Fibroblast of the conjunctiva (primary cell): ENCODE measurements at places on chromosomes 2 and 18.

DNA sequence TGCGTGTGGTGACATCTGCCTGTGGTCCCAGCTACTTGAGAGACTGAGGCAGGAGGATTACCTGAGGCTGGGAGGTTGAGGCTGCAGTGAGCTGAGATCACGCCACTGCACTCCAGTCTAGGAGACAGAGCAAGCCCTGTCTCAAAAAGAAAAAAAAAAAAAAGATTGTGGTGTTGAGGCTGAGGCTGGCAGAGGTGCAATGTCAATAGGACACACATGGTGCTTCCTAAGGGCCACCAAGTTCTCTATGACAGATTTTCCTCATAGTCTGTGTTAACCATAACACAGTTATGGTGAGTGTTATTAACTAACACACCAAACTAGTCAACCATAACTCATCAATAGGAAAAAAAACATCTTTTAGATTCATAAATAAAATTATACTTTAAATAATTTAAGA is 494.4 kb downstream of the TMX3 start:
- no peak for DNase-seq

DNA sequence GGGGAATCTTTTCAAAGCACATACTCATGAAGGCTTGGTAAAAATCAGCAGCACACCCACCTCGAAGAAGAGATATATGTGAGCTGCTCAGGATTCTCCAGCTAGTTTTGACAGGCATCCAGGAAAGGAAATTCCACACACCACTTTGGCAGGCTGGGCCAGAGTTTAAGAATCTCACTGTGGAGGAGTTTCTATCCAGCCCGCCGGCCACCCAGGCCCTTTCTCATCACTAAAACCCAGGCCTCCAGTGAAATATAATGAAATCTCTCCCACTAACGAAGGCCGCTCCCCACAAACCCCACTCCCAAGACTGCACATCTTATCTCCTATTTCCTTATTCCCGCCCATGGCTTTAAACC is 202.0 kb downstream of the GLI2 start:
- no peak for DNase-seq

- no peak for DNase-seq
Measured at GRCh38 chr2:16722126-16722525, 56.5 kb upstream of the CYRIA start.

GRCh38 chr18:48885266-48885923 is 65.4 kb downstream of the SMAD7 start:
- DNase-seq: no peak

DNA sequence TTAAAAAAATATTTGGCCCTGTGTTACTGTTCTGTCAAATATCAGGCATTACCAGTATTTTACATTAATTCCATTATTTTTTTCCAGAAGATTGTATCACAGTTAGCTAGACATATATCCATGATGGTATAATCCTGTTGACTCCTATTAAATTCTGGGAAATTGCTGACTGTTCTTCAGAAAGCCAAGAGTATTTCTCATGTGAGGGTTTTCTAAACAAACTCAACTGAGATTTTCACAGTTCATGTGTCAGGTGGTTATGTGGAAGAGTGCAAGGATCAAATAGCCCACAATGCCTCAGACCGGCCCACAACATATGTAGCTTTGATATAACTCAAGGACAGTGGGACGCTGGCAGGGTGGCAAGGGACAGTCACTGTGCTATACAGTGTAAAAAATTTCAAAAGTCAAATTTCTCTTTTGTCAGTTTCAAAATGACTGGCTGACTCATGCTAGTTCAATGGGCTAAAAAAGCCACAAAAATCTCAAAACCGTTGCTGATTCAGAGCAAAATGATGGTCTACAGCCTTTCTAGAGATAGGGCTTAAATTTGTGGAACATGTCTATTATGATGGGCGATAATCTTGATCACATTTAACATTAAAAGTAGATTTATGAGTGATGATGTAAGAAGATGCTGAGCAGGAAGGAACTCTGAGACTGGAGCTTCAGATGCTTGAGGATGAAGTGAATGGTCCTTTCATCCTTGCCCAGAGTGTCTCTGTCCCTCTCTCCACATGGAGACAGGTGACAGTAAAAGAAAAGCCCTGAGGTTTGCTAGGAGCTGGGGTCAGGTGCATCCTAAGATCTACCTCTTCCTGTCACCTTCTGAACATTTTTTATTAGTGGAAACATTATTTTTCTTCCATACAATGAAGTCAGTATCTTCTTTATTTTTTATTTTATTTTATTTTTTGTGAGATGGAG is 175.8 kb upstream of the PIEZO2 start:
- peak; percentile 46 for DNase-seq

DNA sequence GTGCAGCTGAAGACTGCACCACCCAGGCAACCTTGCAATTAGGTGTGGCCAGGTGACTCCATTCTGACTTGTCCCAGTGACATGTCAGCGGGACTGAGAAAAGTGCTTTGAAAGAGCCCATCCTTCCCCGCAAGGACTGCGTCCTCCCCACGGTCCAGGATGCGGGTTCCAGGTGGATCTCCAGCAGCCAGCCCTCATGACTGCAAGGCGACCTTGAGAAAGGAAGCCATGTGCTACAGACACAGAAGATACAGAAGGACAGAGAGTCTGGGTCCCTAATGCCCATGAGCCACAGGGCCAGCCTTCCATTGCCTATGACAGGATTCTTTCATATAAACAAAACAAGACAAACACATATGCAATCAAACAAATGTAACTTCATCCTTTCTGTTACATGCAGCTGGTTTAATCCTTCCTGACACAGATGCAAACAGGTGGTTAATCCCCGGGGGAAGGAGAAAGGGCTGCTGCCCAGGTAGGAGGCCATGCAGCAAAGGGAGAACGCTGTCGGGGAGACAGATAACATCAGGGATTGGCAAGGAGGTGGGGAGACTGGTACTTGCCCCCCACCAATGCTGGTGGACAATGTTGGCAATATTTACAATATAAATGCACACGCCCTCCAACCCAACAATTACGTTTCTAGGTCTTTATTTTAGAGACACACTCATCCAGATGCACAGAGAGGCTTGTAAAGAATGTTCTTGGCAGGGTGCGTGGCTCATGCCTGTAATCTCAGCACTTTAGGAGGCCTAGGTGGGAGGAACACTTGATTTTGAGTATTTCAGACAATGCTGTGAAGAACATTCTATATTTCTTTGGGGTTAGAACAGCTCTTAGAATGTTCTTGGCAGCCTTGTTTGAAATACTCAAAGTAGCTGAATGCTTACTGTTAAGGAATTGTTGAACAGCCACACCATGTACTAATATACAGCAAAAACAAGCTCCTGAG is 64.8 kb downstream of the NCAPH start:
- no peak for DNase-seq

GRCh38 chr2:69269330-69269729 is 117.7 kb downstream of the GFPT1 start:
- DNase-seq: no peak

GRCh38 chr2:46331109-46331766 is 34.0 kb downstream of the EPAS1 start:
- no peak for DNase-seq

DNA sequence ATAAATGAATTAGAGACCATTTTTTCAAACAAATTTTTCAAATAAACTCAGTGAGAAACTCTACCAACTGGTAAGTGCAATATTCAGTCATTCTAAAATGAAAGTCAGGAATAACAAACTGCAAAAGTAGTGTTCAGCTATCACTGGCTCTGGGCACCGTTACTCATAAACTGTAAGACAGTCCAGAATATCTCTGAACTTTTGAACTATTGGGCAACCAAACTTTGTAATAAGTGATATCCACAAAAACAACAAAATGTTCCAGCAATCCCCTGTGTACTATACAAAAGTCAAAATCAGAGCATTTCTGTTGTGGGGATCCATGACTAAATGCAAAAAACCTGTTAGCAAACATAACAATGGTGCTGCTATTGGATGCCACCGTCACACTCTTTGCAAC is 56.3 kb downstream of the SLC25A12 start:
- DNase-seq: peak; percentile 12

DNA sequence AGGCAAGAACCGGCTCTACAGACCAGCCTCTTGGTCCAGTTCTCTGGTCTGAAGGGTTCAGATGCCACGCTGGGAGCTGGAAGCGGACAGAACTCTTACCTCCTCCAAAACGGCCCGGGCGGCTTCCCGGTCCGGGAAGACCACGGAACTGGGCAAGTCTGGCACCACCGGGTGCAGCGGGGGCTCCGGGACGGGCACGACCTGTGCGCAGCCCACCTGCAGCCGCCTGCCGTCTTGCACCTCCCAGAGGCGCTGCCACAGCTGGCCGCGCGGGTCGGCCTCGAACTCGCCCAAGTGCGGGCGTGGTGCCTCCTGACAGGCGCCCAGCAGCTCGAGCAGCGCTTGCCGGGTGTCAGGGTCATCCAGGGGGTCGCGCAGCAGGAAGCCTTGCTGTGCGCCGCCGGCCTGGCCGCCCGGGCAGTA is 773 bp downstream of the CMPK2 start:
- DNase-seq: no peak

DNA sequence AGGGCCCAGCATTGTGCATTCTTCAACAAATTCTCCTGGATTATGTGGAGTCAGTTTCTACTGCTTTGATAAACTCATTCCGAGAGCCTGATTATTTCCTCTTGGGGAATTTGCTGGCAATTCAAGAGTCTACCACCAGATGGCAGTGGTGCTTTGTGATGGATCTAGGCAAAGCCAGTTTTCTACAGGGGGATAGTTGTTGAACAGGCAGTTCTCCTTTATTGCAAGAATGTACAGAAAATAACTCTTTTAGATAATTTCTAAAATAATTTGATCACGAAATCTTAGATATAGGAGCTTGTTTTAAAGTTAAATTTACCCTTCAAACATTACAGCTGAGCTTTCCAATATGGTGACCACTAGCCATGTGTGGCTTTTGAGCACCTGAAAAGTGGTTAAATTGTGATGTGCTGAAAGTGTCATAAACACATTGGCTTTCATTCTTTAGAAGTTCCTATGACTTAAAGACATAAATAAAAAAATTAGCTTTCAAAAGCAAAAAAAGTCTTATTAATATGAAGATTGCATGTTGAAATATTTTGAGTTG is 66.7 kb upstream of the HAAO start:
- peak; percentile 75 for DNase-seq

DNA sequence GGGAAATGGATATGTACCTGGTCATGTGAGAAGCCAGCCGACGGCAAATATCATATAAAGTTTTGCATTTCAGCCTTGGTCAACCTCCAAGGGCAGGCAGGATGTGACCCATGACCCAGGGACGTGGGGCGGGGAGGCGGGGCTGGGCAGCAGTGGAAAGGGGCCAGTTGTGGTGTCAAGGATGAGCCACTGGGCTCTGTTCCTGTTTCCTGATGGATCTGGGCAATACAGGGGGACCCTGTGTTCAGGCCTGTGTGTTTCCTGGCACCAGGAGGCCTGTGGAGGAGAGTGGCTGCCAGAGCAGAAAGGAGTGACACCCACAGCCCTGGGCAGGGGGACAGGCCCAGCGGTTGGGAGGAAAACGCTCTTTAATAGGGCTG is 106.9 kb downstream of the GATA6 start:
- no peak for DNase-seq

- no peak for DNase-seq
Measured at GRCh38 chr2:36963106-36963505, 3.2 kb downstream of the STRN start.

GRCh38 chr2:174664084-174664759 is 66.6 kb upstream of the WIPF1 start:
- DNase-seq: no peak

DNA sequence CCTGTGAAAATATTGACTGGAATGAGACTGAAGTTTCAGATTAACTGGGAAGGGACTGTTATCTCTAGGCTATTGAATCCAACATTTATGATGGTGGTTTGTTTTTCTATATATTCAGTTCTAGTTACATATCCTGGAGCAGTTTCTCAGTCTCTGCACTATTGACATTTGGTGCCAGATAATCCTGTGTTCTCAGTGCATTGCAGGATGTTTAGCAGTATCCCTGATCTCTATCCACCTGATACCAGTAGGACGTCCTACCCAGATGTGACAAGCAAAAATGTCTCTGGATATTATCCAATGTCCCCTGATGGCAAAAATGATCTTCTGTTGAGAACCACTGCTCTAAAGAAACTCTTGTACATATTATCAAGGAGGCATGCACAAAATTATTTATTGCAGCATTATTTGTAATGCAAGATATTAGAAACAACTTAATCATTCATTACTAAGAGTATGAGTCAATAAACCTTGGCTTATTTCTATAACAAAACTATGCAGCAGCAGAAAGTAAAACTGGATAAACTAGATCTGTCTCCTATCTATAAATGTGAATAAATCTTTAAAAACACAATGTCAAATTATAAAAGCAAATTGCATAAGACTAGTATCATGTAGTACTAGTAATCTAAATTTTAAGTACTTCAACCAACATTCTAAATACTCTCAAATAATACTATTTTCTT is 369.3 kb upstream of the RND3 start:
- DNase-seq: no peak

DNA sequence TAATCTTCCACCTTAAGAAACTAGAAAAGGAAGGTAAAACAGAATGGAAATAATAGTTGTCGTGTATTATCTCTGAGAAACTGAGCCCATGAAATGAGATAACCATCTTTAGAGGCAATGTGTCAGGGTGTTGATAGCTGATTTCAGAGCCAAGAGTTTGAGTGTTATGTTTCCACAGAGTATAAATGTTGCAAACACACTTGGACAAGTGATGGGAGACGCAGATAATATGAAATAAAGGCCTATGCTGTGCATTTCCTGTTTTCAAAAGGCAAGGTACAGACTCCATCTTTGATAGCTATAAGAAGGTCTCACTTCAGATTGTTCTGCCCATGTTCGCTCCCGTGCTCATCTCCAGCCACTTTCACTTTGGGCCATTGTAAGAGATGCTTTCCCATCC is 25.9 kb upstream of the DNER start:
- no peak for DNase-seq

GRCh38 chr18:44541159-44541558 is 139.5 kb upstream of the SETBP1 start:
- DNase-seq: no peak

DNA sequence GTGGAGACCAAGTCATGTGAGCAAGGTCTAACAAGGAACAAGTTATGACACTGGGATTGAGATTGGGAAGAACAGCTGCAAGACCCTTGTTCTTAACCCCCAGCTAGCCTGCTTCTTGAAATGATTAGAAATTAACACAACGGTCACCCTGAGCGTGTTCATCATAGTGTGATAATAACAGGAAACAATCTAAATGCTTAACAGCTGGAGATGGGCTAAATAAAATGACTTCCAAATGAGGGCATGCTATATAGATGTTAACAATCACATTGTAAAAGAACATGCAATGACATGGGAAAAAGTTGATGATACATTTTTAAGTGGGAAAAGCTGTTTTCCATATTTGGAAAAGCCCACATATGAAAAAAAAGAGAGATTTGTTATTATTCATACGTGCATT is 47.6 kb downstream of the RPL37A start:
- no peak for DNase-seq

DNA sequence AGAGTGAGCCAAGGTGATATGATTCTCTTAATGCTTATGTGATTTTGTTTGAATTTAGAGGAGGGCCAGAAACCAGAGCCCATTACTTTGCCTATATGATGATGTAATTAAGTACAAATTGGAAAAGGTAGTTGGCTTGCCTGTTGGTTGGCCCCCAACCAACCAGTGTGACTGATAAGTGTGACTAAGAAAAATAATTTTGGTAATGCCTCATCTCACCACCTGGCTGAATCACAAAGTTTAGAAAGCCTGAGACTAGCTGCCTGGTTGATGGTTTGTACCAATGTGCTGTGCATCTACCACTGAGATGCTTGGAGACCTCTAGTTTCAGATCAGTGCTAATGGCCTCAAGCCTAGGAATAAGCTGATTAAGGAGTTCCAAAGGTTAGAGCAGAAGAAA is 338.7 kb downstream of the CDH2 start:
- no peak for DNase-seq

GRCh38 chr2:176872406-176872805 is 340.2 kb upstream of the HNRNPA3 start:
- no peak for DNase-seq
